ENCODE measurements at places on chromosomes 7 and 10.

DNA sequence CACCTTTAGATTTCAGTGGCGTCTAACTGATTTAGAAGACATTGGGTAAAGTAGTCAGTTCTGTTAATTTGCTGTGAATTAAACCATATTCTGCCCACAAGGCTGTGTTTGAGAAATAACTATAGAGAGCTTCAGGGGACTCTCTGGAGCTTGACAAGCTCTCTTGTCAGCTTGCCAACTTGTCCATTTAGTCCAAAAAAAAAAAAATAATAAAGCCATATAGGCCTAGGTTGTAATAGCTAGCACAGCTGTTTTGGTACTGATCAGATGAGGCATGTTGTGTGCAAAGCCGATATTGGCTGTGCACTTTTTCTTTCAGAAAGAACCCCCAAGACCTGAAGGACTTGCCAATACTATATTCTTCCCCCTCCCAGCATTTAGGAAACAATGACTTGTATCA lies 20.2 kb upstream of the ZNF282 start:
- no peak for DNase-seq

- no peak for DNase-seq
These were observed 566.4 kb upstream of the KCND2 start for GRCh38 chr7:119706608-119707007.

GRCh38 chr7:95205665-95206225 lies 118.6 kb downstream of the PON1 start:
- no peak for DNase-seq

DNA sequence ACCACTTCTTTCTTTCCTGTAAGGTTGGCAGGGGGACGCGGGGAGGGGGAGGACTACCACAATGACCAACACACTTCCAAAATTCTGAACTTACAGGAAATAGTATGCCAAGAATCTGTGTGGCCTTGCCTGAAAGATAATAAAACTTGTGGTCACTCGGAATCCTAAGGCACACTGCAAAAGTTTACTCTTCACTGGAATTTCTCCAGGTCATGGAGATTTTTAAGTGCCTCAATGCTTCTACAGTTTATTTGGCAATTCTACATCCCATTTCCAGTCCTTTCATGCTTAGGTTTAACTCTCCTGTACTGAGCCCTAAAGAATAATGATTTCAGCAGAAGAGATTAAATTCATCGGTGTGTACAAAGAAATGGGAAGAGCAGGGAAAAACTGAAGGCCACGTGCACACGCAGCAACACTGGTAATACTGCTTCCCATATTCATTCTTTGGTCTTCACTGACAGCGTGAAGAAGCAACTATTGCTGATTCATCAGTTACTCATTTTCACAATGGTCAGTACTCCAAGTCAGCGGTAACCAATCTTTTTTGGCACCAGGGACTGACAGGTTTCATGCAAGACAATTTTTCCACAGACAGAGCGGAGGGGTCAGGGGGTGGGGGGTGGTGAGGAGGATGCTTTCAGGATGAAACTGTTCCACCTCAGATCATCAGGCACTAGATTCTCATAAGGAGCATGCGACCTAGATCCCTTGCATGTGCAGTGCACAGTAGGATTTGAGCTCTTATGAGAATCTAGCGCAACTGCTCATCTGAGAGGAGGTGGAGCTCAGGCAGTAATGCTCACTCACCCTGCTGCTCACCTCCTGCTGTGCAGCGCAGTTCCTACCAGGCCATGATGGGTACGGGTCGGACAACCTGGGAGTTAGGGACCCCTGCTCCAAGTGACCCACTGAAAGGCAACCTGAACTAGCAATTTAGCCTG lies 9.8 kb downstream of the LARP4B start:
- DNase-seq = no peak

- no peak for DNase-seq
These were observed 91.6 kb upstream of the IMMP2L start for GRCh38 chr7:111653846-111654245.

DNA sequence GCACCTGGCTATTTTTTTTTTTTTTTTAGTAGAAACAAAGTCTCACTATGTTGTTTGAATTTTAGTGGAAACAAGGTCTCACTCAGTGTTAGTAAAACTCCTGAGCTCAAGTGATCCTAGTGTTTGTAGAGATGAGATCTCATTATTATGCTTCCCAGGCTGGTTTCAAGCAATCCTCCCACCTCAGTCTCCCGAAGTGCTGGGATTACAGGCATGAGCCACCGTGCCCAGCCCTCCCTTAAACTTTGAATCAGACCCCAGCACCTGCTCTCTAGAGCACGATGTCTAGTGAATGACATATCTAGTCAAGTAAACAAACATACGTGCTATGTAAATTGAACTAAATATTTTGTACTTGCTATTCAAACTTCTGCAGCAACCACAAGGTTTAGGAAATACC lies 105.6 kb upstream of the MYO3A start:
- DNase-seq = no peak

GRCh38 chr10:1942478-1942877 lies 205.2 kb upstream of the ADARB2 start:
- DNase-seq = no peak

DNA sequence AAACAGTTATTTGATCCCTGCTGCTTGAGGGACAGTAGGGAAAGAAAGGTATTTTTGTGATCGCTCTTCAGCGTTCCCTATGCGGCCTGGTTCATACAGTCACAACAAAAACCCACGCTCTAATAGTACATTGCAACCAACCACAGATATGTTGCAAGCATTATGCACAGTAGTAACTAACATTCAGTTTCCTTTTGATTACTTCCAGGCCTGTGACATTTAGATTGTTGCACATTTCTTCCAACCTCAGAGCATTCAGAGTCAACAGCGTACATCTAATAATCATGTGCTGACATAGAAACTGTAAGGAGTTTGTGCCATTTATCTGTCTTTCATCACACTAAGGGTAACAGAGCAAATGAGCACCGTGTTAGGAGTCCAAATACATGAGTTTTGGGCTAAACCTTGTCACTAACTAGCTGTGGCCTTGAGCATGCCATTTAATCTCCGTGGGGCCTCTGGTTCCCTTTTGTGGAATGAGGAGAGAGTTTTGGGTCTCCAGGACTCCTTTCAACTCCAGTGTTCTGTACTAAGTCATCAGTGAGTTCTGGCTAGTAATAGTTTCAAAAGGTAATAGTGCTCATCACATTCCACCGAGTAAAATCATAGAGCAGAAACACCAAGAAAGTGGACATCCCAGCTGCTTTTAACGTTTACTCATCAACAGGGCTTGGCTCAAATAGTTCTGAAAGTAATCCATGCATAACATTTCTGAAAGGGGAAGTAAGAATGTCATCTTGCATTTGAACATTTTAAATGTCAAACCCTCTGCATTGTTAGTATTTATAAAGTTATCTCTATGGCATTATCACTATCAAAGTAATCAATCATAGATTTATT lies 99.0 kb upstream of the FZD1 start:
- DNase-seq = no peak

Data from stimulated activated CD4-positive, alpha-beta T cell treated with anti-CD3 and anti-CD28 coated beads, Interleukin-2, amount 100 ng/mL, for 48 hours (primary cell).